ENCODE measurements at places on chromosomes 3 and 15. TPM values are rescaled to one million over a fixed set of nuclear protein-coding genes. Genes with fewer than 3 reads are reported as not detected.

The ATP8B4 gene
- 0.99 TPM for total RNA-seq

The SI gene
- not detected for total RNA-seq

The SLC24A5 gene
- not detected for total RNA-seq

The ZPLD1 gene
- total RNA-seq = not detected

The ITIH1 gene
- not detected for total RNA-seq

The CYP8B1 gene
- total RNA-seq = not detected

The PLOD2 gene
- not detected for total RNA-seq

All from naive thymus-derived CD8-positive, alpha-beta T cell (primary cell).